Activated CD4-positive, alpha-beta memory T cell treated with anti-CD3 and anti-CD28 coated beads for 36 hours (primary cell): ENCODE measurements at places on chromosomes 2 and 18. TPM values are rescaled to one million over a fixed set of nuclear protein-coding genes. Genes with fewer than 3 reads are reported as not detected.

Gene FBXO48
- total RNA-seq, result 2.3 TPM

Gene RAB17
- total RNA-seq, result not detected

Gene IL37
- not detected for total RNA-seq

Gene C1GALT1C1L
- not detected for total RNA-seq

Gene TMEM163
- total RNA-seq, result not detected
